ENCODE measurements at places on chromosomes 13 and 19.

DNA sequence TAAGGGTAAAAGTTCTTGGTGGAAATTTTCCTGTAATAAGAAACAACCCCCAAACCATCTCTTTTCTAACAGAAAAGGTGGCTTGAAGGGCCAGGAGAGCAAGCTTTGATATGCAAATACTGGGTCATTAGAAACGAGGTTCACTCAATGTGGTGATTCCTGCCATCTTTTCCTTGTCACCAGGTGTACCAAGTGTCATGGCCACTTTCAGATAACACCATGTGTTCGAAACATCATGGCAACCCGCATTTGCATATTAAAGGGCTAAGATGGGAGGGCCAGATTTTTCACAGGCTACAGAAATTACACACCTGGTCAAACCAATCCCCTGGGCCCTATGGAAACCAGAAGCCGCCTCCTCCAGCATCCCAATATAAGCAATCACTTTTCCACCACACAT lies 15.3 kb downstream of the LGALS16 start:
- no peak for DNase-seq

GRCh38 chr19:14582894-14583340 lies at the start of gene CLEC17A:
Gene CLEC17A, plus strand, starts transcription at chr19:14583084. Its CDS starts 77 bp downstream, at chr19:14583161.
- peak; percentile 62 for DNase-seq

DNA sequence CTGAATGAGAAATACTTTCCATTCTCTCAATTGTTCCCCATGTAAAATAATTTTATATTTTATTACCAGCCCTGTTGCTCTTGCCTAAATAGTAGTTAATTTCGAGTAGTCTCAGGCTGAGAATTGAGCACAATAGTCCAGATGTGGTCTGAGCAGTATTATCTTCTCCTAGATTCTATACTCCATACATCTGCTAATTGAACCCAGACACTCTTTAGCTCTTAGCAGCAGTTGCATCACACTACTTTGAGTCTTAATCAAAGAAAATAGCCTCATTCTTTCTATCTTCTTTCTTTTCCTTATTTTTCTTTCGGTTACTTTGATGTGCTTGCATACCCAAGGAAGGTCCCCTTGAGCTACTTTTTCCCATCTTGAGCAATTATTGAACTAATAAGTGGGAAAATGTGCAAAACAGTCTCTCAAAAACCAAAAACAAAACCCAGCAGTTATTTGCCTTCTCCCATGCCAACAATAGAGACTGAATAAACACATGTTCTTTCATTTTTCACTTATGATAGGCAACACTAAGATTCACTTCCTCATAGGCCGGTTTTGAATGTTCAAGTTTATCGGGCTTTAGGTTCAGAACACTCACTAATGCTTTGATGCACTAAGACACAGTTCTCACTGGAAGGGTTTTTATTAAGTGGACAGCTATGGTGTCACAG lies 204.5 kb downstream of the POU4F1 start:
- peak; percentile 36 for DNase-seq

DNA sequence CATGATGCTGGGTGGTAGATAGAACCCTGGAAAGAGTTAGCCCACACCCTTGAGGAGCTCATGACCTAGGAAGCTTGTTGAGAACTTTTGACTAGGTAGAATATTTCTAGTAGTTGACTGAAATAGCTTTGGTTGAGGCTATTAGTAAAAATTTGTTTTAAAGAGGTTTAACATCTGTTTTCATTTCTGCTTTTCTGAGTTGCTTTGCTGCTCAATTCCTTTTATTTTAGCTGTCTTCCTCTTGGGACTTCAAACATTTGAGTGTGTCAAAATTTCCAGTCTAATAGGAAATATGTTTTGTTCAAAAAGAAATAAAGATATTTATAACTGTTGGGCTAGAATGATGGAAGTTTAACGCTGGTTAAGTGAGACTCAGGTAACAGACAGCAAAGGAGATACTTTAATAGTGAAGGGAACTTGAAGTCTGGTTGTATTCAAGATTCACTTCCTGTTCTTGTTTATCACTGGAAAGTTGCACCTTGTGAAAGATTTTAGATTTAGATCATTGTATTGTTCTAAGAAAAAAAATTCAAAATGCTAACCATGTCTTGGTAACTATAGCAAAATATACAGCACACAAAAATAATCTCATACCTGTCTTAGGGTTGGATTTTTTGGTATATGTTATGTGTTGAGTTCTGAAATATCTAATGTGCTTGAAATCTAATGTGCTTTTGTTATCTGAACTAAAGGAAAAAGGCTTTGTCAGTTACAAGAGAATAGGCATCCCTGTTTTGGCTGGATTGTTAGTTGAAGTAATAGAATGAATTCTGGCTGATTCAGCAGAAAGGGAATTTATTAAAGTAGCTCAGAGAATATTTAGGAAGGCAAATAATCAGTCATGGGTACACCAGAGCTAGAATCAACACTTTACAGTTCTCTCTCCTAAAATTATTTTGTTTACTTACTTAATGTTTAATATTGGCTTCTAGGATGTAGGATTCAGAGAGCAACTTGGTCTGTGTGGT lies 24.4 kb upstream of the GPR18 start:
- DNase-seq = peak; percentile 34

DNA sequence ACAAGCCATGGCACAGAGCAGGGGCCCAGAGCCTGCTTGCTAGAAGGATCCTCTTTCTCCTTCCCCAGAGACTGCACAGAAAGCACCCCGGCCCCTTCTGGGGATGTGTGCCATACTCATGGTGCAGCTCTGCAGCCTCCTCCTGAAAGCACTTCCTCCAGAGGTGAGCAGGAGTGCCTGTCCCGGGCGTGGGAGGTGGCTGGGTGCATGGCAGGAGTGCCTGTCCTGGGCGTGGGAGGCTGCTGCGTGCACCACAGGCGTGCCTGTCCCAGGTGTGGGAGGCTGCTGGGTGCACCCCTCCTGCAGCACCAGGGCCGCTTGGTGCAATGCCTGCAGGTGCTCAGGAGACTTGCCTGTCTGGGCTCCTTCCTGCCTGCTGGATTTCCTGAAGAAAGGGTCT lies 913.3 kb downstream of the UQCRFS1 start:
- no peak for DNase-seq

DNA sequence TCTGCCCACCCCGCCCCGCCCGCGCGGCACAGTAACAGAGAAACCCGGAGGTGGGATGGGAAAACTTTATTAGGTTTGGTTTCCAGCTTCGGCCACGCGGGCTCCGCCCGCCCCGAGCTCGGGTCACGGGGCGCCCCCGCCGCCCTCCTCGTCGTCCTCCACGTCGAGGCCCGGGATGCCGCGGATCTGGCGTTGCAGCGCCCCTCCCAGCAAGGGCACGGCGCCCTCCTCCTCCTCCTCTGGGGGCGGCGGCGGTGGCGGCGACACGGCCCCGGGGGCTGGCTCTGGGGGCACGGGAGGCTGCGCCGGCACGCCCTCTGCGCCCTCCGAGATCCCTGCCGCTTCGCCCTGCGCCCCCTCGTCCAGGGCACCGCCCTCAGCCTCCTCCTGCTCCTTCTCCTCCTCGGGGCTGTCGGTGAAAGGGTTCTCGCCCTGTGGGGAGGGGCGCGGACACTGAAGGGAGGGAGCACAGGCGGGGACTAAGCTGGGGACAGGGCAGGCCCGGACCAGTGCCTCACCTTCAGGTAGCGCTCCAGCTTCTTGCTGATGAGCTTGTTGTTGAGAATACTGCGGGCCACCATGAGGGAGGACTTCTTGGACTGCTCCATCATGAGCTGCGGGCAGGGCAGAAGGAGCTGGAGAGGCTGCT lies 536 bp upstream of the AKAP8 start:
- peak; percentile 65 for DNase-seq

DNA sequence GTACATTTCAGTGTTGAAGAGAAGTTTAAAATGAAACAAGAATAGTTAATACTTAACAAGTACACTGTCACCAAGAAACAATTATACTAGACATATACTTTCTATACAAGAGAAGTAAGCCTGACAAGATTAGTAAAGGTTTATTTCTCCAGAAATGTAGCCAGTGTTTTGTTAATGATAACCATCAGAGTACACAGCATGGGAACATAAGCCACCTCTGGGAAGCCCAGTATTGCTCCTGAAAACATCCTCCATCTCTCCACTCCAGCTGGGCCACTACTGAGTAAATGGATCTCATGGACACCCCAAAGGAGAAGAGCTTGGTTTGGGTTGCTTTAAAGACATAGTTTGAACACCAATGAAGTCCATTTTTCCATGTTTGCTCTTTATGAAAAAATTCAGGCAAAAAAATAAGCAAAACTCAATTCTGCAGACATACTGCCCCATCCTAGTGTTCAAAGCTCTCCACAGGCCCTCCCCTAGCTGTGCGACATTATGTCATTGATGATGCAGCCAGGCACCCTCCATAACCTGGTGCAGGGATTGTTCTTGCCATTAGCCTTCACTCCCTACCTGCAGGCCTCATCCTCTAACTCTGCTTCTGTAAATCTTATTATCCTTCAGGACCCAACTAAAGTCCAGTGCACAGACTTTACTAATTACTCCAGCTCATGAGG lies 61.9 kb downstream of the LHFPL6 start:
- no peak for DNase-seq

GRCh38 chr13:33649212-33649878 lies 168.6 kb upstream of the RFC3 start:
- DNase-seq = no peak

DNA sequence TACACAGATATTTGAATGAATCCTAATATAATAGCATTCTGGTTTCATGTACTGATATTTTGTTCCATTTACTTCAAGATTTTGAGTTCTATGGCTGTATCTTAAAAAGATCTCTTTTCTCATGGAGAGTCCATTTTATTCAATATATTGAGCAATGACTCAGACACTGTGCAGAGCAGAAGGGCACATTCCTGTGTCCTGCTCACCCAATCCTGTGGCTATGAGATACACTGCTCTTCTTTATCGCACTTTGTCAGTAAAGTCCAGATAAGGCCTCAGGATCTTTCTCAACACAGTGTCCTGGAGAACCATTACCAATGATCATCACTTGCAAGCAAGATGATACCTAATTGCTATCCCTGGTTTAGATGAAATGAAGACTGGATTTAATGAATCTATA lies 155.0 kb downstream of the CYSLTR2 start:
- no peak for DNase-seq

- DNase-seq = no peak
Observed at GRCh38 chr19:39692166-39692565, 12.1 kb upstream of the LGALS14 start.

GRCh38 chr13:83221813-83222241 lies 660.4 kb downstream of the SLITRK1 start:
- DNase-seq = no peak

DNA sequence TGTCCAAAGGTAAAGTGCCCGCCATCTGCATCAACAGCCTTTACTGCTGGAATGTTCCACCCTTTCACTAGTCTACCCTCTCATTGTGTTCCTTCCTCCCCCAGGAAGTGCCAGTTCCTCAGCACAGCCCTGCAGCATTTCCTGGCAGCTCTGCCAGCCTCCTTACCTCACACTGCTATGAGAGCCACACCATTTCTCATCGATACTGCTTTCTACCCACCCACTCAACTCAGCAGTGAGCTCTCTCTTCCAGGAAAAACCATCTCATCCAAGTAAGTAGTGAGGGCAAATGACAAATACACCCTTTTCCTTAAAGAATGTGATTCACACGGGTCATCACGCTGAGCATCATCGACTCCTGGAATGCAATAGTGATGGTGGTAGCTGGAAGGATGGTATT lies 19.8 kb downstream of the UQCRFS1 start:
- DNase-seq = no peak

GRCh38 chr13:105144020-105144419 lies 1391.4 kb downstream of the EFNB2 start:
- no peak for DNase-seq

GRCh38 chr19:40143612-40144011 lies 47.6 kb upstream of the MAP3K10 start:
- peak; percentile 48 for DNase-seq

GRCh38 chr13:51235186-51235585 lies 13.0 kb downstream of the FAM124A start:
- no peak for DNase-seq

GRCh38 chr19:35992907-35993765 lies 1.9 kb upstream of the SDHAF1 start:
- peak; percentile 58 for DNase-seq

DNA sequence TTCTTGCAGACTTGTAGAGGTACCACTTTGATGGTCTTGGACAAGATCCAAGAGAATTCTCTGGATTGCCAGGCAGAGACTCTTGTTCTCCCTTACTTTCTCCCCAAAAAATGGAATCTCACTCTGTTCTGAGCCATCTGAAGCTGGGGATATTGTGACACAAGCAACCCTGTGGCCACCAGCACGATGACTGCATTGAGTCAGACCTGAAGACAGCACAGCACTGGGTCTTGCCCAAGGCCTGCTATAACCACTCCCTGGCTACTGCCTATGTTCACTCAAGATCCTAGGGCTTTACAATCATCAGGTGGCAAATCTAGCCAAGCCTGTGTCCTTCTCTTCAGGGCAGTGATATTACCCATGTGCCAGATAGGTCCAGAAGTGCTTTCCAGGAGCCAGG lies 202.5 kb upstream of the SERP2 start:
- DNase-seq = no peak

GRCh38 chr13:100566543-100566942 lies 22.0 kb downstream of the GGACT start:
- DNase-seq = no peak
